ENCODE measurements at places on chromosomes 2 and 18. TPM values are rescaled to one million over a fixed set of nuclear protein-coding genes. Genes with fewer than 3 reads are reported as not detected.

The BUB1 gene
- 2.5 TPM for total RNA-seq

DNA sequence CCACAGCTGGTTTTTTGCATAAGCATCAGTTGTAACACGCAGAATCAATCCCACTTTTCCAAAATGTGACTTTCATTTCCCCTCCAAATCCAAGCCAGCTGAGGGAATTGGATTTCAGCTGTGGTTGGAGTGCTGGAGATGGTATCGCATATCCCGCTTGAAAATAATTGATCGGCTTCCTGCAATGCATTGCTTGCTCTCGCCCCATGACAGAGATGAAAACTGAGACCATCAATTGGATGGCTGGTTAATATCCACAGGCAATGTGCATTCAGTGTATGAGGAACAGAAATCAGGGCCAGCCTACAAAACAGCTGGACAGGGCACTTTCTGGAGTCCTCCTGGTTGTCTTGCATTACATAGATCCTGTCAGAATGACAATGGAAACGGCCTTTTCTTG lies 135.3 kb downstream of the MAIP1 start:
- no peak for DNase-seq

DNA sequence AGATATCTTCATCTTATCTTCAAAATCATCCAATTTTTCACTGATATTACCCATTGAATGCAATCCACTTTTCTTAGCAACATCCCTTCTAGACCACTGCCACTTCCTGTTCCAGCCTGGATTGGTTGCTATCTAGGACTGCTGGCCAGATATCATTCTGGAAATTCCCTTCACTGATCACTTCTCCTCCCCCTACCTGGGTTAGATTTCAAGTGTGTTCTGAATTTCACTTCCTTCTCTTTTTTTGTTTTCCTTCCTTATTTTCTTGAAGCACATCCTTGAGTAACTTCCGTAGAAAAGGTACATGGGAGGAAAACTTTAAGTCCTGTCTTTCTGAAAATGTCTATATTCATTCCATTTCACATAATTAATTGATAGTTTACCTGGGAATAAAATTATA lies 82.0 kb upstream of the IL1R2 start:
- no peak for DNase-seq

The IL1B gene
- total RNA-seq, result 2.8 TPM

GRCh38 chr18:55443776-55444175 lies 144.2 kb downstream of the TCF4 start:
- no peak for DNase-seq

DNA sequence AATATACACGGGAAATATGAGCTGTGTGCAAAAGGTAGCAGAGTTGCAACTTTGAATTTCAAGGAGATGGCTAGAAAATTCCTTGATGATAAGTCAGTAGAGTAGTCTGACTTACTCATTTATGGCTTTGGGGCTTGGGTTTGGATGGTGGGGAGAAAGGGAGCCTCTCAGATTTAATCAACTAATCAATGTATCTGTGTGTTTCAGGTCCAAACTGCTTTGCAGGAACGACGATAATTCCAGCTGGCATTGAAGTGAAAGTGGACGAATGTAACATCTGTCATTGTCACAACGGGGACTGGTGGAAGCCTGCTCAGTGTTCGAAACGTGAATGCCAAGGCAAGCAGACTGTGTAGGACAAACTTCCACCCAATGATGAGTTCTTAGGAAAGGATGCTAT lies 164.6 kb downstream of the VWC2L start:
- no peak for DNase-seq

DNA sequence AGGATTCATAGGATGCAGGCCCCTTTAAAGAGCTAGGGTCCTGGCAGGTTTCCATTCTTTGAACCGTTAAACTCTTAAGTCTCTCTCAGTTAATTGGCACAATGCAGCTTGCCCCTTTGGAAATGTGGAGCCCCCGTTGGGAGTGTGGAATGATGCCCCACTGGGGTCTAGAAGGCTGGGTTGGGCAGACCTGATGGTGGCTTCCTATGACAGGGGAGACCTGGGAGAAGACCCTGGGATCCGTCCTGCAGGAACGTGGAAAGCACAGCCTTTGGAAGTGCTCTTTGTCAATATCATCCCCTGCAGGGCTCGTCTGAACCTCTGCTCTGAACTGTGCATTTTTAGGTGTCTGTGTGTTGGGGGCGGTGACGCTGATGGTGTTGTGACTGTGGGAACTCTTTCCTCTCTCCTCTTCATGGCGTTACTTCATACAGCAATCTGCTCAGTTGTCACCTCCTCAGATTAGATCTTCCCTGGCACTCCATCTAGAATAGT lies 190.6 kb downstream of the MYCN start:
- DNase-seq, result no peak

DNA sequence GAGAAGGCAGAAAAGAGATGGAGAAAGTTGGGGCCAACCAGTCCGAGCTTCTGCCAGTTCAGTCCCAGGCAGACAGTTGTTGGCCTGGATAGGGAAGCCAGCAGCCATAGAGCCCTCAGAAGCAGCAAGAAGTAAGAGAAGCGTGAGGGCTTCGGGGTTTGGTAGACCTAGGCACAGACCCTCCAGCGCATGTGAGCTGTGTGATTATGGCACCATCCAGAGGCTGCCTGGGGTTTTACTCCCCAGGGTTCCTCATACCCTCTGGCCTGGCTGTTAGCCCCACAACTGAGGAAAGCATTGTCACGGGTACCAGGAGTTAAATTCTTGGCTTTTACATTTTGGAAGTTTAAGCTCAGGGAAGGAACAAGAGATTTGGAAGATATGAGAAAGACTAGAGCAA lies 93.7 kb upstream of the RAB6C start:
- no peak for DNase-seq

Data from aorta (tissue), 5 donors.